ENCODE measurements at places on chromosomes 2 and 18.

DNA sequence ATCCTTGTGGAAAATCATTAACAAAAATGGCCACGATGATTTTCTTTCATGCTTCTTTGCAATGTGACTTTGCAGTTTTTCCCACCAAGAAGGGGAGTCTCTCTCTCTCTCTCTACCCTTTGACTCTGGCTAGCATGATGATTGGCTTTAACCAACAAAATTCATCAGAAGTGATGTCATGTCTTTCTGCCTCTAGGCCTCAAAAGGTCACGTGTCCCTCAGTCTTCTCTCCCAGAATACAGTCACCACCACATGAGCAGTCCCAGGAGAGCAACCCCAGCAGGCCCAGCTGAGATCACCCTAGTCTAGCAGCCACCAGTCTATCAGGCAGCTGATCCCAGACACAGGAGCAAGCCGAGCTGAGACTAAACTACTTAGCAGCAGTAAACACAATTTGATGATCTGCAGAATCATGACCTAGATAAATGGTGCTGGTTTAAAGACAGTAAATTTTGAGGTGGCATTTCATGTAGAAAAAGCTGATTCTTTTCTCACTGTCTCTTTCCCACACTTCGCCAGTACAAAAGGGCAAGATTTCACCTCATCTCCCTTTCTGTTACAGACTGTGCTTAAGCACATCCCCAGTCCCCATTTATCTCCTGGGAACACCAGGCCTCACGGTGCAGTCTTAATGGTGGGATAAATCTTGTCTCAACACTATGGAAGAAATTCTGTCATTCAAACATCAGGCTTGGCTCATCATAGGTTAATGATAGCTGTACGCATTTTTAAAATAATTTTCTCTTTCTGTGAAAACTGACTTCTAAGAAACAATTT lies 132.7 kb downstream of the SCG2 start:
- peak; percentile 75 for DNase-seq

GRCh38 chr18:79136742-79137141 lies 67.5 kb downstream of the ATP9B start:
- no peak for DNase-seq

DNA sequence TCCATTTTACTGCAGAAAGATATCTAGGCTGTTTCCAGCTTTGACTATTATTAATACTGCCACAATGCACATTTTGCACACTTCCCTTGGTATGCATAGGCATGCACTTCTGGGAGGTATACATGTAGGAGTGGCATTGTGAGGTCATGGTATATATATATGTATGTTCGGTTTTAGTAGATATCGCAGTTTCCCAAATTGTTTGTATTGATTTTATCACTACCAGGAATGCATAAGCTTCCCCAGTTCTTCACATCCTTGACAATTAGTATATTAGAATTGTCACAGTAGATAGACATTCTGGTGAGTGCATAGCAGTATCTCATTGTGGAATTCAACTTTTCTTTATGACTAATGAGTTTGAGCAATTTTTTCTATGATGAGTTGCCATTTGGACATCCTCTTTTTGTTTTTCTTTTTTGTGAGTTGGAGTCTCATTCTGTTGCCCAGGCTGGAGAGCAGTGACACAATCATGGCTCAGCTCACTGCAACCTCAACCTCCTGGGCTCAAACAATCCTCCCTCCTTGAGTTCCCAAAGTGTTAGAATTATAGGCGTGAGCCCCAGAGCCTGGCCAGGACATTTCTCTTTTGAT lies 4.2 kb upstream of the GRB14 start:
- DNase-seq, result no peak

GRCh38 chr2:20514596-20515269 lies 67.9 kb downstream of the RHOB start:
- peak; percentile 64 for DNase-seq

- DNase-seq, result no peak
Observed at GRCh38 chr2:70357684-70358071, 55.8 kb upstream of the FAM136A start.

DNA sequence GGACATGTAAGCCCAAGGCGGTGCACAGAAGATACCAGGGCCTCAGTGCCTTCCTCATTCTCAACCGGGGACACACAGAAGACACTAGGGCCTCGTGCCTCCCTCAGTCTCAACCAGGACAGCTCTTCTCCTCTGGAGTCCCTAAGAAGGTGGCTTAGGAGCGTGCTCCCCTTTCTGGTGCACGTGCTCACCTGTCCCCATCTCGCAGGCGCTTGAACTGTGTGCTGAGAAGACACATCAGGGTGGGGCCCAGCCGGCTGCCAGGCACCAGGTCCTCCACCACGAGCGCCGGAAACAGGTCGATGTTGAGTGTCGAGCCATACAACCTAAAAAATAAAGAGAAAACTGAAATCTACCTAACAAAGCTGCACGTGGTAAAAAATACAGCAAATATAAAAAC lies 99.9 kb downstream of the PXDN start:
- DNase-seq, result no peak

DNA sequence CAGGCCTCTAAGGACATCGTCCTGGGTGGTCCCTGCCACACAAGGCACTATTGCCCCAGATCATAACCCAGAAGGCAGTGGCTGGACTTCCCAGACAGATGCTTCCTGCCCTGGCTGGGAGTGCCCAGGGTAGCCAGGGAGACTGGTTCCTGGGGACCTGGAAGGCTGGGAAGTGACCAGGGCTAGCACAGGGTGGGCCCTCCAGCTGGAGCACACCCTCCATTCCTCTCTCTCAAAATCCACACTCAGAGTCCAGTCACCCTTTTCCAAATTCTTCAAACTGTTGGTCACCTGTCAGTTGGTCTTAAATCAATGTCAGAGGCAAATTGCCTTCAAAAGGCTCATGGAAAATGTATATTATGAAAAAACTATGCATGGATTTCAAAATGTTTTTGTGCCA lies 11.6 kb upstream of the TUBB6 start:
- no peak for DNase-seq

DNA sequence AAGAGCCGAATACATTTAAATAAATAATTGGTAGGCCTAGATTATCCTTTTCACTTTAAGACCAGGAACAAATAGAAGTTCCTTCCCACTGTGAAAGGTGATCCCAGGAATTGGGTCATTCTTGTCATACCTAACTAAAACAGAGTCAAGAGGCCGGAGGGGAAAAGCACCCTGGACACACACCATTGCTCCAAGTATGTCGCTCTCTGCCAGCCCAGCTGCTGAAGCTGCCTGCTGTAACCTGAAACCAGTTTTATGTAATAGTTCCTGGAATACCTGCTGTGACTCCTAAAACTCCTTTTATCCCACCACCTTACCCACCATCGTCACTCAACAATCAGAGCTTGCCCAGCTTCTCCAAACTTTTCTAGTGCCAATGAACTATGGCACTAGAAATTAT lies 217.1 kb downstream of the PTPRM start:
- DNase-seq, result no peak

DNA sequence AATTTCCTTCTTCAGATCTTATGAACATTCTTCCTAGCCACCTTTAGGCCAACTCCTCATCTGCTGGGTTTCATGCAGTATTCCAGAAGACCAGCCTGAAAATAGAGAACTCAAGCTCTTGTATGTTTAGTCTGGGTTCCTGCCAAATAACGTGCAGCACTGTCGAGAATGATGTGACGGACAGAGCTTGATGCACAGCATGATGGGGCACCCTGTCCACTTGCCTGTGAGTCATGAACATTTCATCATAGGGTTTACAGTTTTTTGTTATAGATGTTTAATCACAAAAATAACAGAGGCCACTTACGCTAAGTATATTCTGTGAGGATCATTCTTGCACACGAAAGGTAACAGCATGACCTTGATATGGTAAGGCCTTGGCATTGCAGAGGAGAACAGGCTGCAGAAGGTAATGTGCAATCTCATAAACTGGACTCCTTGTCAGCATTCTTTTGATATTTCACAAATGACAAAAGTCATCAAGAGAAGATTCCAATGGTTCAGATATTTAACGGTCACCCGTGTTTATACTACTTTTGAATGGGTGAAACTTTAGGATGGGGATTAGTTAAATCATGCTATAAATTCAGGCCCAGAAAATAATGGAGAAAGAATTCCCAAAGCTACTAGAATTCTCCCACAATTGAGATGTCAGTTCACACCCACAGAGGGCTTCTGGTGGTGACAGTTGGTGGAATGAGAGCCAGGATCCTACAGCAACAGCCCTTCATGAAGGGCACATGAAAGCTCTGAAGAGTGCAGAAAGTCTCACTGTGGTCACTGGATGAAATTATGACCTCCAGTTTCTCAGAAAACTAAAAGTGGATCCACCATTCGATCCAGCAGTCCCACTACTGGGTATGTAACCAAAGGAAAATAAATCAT lies 396.1 kb upstream of the RAB12 start:
- DNase-seq, result no peak

DNA sequence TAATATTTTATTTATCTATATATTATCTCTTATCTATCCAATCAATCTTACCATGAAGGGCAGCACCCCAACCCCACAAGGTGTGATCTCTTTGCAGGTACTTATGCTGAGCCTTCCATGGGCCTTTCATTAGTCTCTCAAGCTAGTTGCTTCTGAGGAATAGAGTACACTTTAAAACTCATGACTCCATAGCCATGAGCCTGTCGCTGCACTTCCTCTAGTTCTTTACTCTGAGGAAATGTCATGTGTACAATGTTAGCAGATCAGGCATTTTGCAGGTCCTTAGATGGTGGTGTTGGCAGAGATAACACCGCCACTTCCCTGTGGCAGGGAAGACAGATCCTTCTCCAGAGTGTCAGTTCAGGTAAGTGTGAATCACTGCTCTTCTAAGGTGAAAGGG lies 29.5 kb upstream of the STAT4 start:
- DNase-seq, result no peak

DNA sequence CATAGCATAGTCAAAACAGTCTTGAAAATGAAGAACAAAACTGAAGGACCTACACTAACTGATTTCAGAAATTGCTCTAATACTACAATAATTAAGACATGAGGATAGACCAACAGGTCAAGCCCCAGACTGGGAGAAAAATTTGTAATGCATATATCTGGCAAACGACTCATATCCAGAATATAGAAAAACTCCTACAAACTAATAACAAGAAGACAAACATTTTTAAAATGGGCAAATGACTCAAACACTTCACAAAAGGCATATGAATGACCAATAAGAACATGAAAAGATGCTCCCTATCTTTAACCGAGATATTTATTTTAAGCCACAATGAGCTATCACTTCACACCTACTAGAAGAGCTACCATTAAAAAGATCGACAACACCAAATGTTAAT lies 14.2 kb downstream of the TGFBRAP1 start:
- no peak for DNase-seq

DNA sequence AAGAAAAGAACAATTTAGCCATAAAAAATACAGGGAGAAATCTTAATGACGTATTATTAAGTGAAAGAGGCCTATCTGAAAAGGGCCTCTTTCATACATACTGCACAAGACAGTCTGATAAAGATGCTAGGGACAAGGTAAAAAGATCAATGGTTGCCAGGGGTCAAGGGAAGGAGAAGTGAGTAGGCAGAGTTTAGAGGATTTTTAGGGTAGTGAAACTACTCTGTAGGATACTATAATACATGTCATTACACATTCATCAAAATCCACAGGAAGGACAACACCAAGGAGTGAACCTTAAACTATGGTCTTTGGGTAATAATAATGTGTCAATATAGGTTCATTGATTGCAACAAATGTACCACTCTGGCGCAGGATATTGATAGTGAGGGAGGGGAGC lies 289.3 kb downstream of the FSIP2 start:
- DNase-seq, result no peak

DNA sequence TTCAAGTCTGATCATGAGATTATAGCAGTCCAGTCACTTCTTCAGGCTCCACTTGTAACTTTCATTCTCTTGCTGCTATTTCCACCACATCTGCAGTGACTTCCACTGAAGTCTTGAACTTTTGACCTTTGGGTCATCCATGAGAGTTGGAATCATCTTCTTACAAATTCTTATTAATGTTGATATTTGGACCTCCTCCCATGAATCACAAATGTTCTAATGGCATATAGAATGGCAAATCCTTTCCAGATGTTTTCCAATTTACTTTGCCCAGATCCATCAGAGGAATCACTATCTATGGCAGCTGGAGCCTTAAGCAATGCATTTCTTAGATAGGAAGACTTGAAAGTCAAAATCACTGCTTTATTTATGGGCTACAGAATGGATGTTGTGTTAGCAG lies 159.4 kb downstream of the LTBP1 start:
- no peak for DNase-seq

DNA sequence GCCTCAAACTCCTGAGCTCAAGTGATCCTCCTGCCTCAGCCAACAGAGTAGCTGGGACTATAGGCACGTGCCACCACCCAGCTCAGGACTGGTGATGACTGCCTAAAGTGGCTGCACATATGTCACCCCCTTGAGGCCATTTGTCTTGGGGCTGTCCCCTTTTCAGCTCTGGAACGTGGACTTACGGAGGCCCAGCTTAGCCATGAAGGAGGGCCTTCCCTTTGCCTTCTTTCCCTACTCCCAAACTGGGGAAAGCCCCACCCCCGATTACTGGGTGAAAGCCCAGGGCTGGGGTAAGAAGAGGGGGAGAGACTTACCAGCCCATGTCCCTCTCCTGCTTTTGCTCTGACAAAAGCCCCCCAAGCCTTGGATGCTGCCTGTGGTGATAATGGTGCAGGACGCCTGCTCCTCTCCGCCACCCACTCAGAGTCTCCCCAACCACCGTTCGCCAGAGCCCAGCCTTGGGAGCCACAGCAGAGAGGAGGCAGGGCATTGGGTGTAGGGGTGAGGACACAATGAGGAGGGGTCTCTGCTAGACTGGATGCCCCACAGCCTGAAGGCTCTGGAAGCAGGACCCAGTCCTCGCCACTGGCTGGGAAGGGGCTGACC lies 2.5 kb upstream of the DUSP2 start:
- no peak for DNase-seq

DNA sequence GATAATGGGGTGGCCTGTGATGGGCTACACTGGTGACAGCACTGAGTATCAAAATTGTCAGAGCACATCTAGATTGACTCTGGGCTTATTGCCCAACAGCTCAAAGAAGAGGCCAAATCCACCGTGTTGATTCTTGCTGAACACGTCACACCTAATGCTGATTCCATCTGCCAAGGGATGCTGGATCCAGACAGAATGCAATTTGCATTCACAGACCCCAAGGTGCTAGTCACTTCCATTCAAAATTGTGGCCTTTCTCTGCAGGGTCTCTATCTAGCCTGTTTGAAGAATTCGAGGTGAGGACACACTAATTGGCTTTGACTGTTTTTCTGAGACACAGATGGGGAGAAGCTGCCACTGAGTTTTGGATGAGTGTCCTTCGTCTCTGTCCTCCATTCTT lies 13.5 kb upstream of the GPR39 start:
- DNase-seq, result no peak

DNA sequence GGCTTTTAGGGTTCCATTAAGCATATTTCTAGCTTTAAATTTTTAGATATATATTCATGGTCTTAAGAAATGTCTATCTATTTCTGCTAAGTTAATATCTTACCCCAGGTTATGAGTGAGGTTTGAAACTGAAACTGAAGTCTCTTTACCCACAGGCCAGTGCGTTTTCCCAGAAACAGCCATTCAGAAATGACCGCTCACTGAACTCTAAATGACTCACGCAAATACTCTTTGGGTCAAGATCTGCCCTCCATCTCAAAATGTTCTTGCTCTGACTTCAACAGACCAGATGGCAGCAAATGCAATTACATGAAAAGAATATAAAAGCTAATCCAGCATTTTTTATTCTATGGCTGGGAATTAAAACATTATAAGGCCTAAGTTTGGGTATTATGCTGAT lies 315.2 kb downstream of the TDRD15 start:
- DNase-seq, result no peak
